Type B pancreatic cell (in vitro differentiated cells): ENCODE measurements at places on chromosomes 1 and 21. TPM values are rescaled to one million over a fixed set of nuclear protein-coding genes. Genes with fewer than 3 reads are reported as not detected.

DNA sequence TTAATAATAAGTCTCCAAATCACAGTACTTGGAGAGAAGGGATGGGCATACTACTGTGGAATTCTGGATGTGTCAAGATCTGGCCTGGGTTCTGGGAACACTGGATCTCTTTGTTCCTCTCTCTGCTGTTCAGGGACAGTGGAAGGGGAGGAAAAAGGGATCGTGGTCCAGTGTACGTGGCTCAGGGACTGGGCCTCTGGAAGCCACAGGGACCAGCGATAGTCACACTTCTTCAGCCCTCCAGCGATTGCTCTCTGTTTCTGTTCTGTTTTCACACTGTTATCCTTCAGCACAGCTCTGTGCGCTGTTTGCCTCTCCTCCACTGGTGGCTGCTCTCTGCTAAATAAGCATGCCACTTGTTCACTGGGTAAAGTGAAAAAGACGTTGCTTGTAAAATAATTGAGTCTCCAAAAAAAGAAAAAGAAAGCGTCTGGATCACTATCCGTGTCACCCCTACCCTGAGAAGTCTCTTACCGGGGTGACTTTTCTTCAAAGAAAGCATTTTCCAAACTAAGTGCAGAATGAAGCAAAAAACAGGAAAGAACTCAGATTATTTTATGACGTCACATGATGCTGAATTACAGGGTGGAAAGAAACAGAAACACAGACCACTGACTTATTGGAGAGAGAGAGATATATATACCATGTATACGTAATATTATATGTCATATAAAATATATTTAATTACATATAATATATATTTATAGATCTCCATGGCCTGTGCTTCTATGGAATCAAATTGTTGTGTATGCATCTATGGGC is 279.4 kb downstream of the RGS7 start:
- DNase-seq = no peak

GRCh38 chr1:107895403-107896191 is 69.4 kb downstream of the VAV3 start:
- no peak for DNase-seq

DNA sequence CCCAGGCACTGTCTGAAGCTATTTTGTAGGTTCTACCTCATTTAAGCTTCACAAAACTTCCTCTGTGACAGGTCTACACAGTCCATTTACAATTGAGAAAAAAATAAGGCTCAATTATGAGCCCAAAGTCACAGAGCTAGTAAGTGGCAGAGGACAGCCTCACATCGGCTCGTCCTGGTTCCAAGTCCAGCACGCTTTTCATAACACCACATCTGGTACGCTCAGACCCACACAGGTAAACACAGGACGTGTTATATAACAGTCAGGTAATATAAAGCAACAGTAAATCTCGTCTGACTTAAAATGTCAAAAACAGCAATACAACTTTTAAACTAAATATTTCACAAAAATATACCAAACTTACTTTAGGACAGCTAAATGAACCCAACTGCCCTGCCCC is 13.1 kb downstream of the JAK1 start:
- DNase-seq = no peak

DNA sequence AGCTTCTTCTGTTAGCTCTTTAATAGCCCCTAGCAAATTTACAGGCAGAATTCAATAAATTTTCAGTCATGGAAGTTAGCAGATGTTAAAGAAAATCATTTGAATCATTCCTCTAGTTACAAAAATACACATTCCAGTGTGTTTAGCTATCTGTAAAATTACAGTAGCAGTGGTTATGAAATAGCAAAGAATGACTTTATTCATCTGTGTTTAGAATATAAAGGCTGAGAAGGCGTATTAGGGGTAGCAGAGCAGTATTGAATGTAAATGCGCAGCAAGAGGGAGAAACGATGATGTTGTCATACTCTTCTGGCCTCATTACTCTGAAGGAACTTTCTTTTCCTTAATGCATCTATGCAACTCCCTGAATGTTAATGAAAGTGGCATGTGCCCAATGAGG is 106.2 kb upstream of the CYYR1 start:
- DNase-seq = no peak

- DNase-seq = no peak
Observed at GRCh38 chr1:246161626-246162025, 345.5 kb downstream of the SMYD3 start.

DNA sequence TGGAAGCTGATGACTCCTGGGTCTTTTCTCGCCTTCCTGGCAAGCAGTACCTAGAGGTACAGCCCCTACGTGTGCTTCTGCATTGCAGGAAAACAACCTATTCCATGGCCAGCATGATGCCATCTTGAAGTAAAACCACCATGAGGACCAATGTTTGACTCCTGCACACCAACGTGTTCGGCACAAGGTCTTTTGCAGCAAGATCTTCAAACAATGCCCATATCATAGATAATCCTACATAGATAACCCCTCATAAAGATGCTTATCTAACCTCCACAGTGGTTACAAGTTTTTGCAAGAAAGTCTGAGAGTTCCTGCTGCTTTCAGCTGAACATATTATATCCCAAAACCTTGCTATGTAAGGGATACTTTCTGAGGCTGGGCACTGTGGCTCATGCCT is 141.1 kb upstream of the MAP1LC3C start:
- no peak for DNase-seq

Gene TMIGD3
- total RNA-seq = not detected in 2 replicates

- DNase-seq = no peak
Observed at GRCh38 chr21:43590194-43590593, 69.1 kb downstream of the HSF2BP start.

Gene S100A12
- total RNA-seq = 0.62 TPM in 1 of 2 replicates, not detected in the other

DNA sequence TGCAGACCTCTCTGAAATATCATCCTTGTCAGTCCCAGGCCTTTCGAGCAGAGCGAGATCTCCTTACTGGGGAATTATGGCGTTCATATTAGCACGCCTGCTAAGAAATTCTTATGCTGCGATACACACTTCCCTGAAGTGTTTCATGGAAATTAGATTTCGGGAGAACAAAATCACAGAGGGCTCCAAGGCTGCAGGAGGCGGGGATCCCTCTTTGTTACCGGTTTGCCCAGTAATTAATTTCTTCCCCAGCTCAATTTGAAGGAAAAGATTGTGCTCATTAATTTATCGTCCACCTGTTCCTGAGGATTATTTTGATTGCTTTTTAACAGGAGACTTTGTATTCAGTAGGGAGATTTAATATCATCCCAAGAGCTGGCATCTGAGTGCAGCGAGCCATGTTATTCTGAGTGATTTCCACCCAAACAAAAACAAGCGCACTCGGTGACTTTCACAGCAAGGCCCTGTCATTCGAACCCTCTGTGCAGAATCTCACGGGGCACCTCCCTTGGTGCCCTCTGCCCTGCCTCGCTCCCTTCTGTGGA is 202.3 kb upstream of the GALNT2 start:
- DNase-seq = no peak

GRCh38 chr21:41960386-41960785 is 6.6 kb upstream of the C2CD2 start:
- DNase-seq = no peak

- no peak for DNase-seq
Observed at GRCh38 chr1:194159941-194160340, 973.5 kb upstream of the B3GALT2 start.

Gene KRTAP19-3
- total RNA-seq = not detected in 2 replicates

Gene HRNR
- total RNA-seq = not detected in 2 replicates

DNA sequence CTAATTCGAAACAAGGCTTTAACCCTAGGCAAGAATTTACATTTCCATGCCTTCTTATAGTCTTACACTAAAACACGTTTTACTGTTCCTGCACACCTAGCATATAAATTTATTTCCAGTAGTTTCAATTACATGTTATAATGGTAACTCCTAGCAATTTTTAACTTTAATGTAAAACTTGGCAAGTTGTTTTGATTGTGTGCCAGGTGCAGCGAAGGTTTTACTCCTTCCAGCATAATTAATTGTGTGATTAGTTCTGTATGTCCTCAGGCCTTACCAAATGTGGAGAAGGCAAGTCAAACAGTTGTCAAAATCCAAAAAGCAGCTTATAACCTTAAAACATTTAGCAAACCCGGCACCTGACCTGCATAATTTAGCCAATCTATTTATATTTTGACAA is 114.8 kb downstream of the KCNK1 start:
- DNase-seq = no peak

GRCh38 chr1:27804791-27805190 is 25.8 kb upstream of the PPP1R8 start:
- DNase-seq = no peak

GRCh38 chr1:219534991-219535390 is 77.9 kb downstream of the ZC3H11B start:
- DNase-seq = no peak

Gene EXTL1
- total RNA-seq = 0.31 and 4.2 TPM in 2 replicates

GRCh38 chr1:232628335-232629249 is 1.3 kb downstream of the SIPA1L2 start:
- DNase-seq = no peak

GRCh38 chr21:35135481-35135880 is 86.4 kb upstream of the RUNX1 start:
- DNase-seq = no peak

Gene TSPEAR
- total RNA-seq = 0.34 and 0.59 TPM in 2 replicates

DNA sequence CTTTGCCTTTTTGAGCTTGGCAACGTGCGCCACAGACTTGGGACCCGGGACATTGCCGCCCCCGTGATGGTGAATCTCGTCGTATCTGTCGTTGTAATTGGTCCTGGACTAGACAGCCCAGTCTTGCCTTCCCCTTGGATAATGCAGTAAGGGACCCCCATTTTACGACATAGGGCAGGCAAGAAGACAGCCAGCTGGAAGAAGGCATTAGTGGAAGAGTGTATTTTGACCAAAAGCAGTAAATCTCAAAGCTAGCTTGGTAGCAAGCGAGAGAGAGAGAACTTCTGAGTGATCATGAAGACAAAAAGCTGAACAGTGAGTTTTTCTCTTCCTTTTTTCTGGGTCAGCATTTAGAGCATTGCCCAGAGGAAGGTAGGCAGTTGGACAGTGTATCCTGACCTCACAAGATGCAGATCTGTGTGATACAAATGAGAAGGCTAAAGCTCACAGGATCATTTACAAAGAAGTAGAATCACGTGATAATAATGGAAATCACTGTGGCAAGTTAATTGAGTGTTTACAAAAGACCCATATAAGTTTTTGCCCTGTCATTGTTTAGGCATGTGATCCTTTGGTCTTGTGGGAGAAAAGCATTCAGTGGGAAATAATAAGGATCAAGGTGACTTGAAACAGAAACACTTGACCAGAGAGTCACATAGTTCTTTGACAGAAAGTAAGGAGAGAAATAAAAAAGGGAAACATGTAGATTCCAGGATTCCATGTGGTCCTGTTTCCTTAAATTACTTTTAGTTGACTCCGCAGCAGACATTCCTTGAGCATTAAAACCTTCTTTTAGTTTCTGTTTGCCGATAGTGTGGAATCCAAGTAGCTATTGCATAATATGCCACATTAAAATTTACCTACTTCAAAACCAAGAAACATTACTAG is 66.3 kb downstream of the CNST start:
- DNase-seq = no peak

Gene IVL
- total RNA-seq = 10.9 and 19.3 TPM in 2 replicates

DNA sequence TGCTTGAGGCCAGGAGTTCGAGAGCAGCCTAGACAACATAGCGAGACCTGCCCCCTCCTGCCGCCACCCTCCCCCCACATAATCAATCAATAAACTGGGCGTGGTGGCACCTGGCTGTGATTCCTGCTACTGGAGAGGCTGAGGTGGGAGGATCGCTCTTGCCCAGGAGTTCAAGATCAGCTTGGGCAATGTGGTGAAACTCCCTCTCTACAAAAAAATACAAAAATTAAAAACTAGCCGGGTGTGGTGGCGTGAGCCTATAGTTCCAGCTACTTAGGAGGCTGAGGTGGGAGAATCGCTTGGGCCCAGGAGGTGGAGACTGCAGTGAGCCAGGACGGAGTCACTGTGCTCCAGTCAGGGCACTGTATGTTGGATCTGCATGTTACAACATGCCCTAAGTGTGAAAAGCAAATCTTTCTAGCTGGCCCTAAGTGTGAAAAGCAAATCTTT is 7.0 kb upstream of the MDM4 start:
- no peak for DNase-seq

Gene MAST2
- 25.1 and 38.1 TPM in 2 replicates for total RNA-seq

Gene RIPPLY3
- 0.93 and 3.7 TPM in 2 replicates for total RNA-seq

DNA sequence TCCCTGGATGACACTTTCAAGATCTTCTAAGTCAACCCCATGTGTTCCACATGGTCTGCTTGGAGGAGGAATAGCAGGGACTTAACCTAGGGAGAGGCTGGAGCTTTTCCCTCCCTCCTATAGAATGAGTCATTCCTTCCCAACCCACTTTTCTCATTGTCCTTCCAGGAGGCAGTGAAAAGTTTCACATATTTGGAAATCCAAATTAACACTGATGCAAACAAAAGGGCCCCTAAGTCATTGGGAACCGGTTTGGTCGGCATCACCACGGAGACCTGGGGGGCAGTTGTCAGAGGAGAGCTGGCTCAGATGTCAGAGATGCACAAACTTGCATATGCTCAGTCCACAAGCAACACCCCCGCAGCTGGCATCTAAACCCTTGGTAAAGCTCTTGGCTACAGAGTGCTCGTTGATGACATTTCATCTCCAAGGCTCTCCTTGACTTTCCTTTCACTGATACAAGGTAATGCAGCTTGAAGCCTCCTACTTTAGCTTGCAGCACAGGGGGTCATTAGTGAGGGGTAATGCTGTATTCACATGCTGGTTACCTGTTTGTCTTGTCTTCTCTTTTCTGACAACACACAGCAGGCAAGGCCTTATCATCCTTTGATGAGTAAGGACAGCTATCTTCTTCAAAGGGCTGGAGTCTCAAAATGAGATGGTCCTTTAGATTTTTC is 12.3 kb upstream of the LRRC8D start:
- no peak for DNase-seq

GRCh38 chr21:45816794-45817193 is 164.8 kb upstream of the COL6A1 start:
- DNase-seq = no peak

DNA sequence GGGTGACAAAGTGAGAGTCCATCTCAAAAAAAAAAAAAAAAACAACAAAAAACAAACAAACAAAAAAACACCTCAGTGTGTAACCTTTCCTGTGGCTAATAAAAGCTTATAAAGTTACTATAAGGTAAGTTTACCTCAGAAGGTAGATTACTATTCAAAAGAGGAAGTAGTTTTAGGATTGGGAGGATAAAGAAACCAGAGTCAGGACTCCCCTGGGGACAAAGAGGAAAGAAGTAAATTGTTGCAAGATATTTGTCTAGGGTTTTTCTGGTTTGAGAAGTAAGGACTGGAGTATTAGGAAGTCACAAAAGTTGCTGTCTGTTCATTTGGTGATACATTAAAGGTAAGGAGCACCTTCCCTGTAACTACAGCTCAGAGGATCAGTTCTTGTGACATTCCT is 23.8 kb upstream of the CENPF start:
- no peak for DNase-seq

Gene TESK2
- total RNA-seq = 6.7 and 7.9 TPM in 2 replicates

Gene HSF2BP
- total RNA-seq = 1.1 and 1.3 TPM in 2 replicates

Gene UBXN10
- total RNA-seq = 1.6 and 5.0 TPM in 2 replicates

- no peak for DNase-seq
Observed at GRCh38 chr1:180620581-180620980, 11.2 kb upstream of the XPR1 start.

Gene CLCA1
- total RNA-seq = 4.9 and 10.1 TPM in 2 replicates
